Bone marrow (tissue), 2 donors: ENCODE measurements at places on chromosomes 5 and 9.

DNA sequence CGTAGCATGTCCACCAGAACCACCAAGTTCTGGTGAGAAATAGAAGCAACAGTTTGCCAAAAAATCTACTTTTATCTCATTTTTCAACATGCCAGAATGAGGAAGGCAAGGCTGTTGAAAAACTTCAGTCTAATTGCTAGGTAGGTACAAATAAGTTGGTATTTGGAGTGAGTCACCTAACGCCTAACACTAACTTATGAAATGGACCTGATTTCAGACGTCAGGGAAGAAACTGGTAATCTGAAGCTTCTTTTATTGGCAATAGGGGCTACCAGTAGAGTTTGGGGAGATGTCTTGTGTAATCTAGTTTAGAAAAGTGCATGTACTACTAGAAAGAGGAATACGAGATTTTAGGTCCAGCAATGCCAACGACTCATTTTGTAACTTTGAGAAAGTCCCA is 4.4 kb upstream of the PDE6A start:
- no peak for DNase-seq

DNA sequence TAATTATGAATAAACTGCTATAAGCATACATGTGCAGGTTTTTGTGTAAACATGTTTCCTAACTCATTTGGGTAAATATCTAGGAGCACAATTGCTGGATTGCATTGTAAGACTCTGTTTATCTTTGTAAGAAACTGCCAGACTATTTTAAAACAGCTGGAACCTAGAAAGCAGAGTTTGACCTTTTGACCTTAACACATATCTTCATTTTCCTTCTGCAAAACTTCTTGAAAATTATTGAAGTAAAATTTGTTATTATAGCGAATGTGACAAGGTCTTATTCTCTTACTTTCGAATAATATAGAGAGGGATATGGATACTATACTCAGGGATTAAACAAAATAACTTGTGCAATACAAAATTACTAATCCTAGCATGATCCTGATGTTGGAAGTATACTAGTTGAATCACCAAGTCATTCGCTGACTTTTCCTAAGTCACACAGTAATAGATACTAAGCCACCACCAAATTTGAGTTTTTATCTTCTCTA is 3.2 kb upstream of the ANXA1 start:
- DNase-seq: no peak

DNA sequence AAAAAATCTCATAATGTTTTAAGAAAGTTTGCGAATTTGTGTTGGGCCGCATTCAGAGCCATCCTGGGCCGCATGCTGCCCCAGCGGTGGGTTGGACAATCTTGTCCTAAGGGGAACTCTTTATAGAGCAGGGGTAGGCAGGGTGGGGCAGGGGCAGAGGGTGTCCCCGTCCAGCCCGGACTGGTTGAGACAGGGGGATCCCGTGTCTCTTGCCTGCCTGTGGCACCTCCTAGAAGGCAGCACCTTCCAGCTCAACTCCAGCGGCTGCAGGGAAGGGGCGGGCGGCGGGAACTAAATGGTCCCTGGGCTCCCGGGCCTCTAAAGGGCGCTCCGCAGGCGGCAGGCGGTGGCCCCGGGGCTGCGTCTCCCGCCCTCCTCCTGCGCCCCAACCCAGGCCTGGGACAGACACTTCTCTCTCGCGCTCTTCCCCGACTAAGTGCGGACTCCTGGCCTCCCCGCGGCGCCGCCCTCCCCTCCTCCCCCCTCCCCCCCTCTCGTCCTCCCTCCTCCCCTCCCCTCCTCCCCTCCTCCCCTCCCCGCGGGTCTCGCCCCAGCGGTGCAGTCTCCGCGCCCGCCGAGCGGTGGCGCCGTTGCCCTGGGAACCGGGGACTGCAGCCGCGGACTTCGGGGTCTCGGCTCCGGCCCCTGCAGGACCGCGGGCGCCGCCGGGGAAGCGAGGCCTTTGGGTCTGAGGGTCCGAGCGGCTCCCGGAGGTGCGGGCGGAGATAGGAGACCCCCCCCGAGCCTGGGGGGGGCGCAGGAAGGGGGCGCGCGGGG is 132.6 kb downstream of the MRPL36 start:
- DNase-seq: no peak

DNA sequence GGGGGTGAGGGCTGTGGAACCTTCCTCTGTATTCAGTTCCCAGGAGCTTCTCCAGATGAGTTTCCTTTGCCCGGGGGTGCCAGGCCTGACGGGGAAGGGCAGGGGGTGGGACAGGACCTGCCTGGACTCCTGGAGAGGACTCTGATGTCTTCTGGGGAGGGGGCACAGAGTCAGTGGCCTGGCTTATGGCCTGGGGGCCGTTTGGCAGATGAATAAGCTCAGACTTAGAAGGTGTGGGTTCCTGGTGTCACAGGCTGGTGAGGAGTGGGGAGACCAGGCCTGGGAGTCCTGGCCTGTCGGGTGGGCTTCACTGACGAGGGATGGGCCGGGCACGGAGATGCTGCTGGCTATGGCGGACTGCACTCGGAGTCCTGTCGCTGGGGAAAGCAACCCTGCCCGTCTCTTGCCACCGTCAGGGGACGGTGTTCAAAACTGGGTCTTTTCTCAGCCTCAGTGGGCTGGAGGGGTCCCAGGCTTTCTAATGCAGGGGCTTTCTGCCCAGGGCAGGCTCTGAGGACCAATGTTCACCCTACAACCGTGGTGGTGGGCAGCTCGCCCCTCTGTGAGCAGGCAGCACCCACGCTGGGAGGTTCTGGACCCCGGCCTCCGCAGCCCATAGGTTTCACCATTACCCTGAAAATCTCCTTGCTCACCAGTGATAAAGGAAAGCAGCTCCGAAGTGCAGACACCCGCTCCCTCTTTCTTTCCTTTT is 16.2 kb downstream of the COL5A1 start:
- no peak for DNase-seq
